ENCODE measurements at places on chromosomes 3 and 15.

GRCh38 chr15:68051109-68051508 lies 3.0 kb upstream of the PIAS1 start:
- DNase-seq: no peak

GRCh38 chr3:171095063-171095462 lies 68.5 kb upstream of the SLC2A2 start:
- DNase-seq: no peak

DNA sequence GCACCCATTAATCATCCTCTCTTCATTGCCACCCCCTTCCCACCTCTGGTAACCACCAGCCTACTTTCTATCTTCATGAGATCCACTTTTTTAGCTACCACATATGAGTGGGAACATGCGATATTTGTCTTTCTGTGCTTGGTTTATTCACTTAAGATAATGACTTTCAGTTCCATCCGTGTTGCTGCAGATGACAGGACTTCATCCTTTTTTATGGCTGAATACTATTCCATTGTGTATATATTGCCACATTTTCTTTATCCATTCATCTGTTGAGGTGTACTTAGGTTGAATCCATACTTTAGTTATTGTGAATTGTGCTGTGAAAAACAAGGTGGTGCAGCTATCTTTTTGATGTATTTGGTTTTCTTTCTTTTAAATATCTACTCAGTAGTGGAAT lies 53.3 kb upstream of the NR2C2 start:
- no peak for DNase-seq

- peak; percentile 16 for DNase-seq
These were observed 162.5 kb upstream of the CHRNA7 start for GRCh38 chr15:31867536-31868442.

DNA sequence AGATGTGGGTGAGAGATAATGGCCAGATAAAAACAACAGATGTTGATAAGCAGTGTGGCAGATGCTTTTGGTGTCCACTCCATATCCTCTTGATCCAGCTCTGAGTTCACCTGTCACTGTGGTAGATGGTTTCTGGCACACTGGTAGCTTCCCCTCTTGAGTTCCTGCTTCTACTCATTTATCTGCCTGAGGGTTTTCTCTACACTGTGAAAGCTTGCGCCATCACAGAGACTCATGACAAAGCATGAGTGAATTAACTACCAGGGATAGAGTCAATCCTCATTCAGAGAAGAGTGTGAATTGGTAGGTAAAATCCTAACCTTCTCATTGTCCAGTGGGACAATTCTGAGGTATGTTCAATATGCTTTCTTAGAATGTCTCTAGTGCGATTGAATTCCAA lies 50.0 kb upstream of the ARHGEF26 start:
- no peak for DNase-seq

DNA sequence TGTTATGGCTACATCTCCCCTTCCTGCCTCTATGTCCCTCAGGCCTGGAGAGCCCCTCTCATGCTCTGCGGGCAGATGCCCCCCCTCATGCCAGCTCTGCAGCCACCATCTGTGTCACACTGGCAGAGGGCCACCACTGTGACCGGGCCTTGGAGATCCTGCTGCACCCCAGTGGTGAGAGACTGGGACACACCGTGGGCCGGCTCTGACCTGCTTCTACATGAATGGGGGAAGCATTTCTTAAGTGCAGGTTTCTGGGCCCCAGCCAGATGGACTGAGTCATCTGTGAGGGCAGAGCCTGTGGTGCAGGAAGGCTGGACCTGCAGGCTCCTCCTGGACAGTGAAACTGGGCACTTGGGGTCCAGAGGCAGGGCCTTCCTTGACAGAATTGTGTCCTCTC lies 4.8 kb downstream of the VWA5B2 start:
- no peak for DNase-seq

DNA sequence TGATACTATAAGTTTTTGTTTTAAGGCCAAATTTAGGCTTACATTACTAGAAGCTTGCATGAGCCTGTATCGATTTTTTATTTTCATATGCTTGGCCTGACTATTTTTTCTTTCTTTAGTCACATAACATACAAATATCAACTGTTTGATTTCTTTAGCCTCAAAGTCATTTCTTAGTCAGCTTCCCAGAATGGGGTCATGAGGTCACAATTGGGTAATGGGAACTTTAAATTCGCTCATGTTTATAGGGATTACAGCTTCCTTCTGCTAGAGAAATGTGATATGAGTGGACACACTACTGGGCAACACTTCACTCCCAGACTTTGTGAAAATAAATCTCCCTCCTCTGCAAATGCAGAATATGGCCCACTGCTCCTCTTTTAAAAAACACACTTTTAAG lies 9.1 kb upstream of the TIPARP start:
- no peak for DNase-seq
